ELF-1 (cell line): ENCODE measurements at places on chromosomes 6 and 20.

- no peak for DNase-seq
These were observed 165.7 kb upstream of the AFDN start for GRCh38 chr6:167660944-167661551.

GRCh38 chr20:47031821-47032220, 137.2 kb downstream of the EYA2 start:
- peak; percentile 88 for DNase-seq

GRCh38 chr6:52015953-52016352, 71.5 kb downstream of the PKHD1 start:
- DNase-seq: no peak

GRCh38 chr6:158718461-158719046, 68.7 kb downstream of the SYTL3 start:
- peak; percentile 92 for DNase-seq

GRCh38 chr20:49561256-49561655, 6.7 kb downstream of the PTGIS start:
- no peak for DNase-seq
